ENCODE measurements at places on chromosomes 4 and X. TPM values are rescaled to one million over a fixed set of nuclear protein-coding genes. Genes with fewer than 3 reads are reported as not detected.

The RNF150 gene
- 16.3 TPM for total RNA-seq

The STBD1 gene
- total RNA-seq = 0.29 TPM

The NUP62CL gene
- total RNA-seq = 4.6 TPM

The ITIH6 gene
- not detected for total RNA-seq

The CYBB gene
- 0.11 TPM for total RNA-seq

The TLR8 gene
- not detected for total RNA-seq

The NAA15 gene
- total RNA-seq = 32.0 TPM

The ATP10D gene
- total RNA-seq = 18.2 TPM

The KCND1 gene
- 0.13 TPM for total RNA-seq

The CLDN34 gene
- total RNA-seq = not detected
